ENCODE measurements at places on chromosomes 2 and 18. TPM values are rescaled to one million over a fixed set of nuclear protein-coding genes. Genes with fewer than 3 reads are reported as not detected.

DNA sequence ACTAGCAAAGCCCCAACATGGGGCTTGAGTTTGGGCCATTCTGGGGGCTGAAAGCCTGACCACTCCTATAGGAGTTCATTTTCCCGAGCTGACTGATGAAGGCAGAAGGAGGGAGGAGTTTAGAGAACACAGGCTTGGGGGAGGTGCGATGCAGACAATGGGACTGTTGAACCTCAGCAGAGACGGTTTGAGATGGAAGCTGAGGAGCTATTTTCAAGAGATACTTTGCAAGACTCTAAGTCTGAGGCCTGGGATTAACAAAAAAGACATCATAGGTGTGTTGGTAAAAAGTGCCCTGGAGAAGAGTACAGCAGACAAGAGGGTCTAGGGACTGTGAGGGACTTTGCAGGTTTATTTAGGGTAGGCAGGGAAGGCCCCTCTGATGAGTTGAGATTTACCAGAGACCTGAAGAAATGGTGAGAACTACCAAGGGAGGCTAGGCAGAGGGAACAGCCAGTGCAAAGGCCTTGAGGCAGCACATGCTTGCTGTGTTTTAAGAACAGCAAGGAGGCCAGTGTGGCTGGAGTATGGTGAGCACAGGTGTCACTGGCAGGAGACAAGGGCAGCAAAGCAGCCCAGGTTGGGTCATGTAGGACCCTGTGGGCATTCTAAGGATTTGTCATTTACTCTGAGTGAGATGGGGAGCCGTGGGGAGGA lies 31.6 kb downstream of the PCBP1 start:
- DNase-seq, result no peak

DNA sequence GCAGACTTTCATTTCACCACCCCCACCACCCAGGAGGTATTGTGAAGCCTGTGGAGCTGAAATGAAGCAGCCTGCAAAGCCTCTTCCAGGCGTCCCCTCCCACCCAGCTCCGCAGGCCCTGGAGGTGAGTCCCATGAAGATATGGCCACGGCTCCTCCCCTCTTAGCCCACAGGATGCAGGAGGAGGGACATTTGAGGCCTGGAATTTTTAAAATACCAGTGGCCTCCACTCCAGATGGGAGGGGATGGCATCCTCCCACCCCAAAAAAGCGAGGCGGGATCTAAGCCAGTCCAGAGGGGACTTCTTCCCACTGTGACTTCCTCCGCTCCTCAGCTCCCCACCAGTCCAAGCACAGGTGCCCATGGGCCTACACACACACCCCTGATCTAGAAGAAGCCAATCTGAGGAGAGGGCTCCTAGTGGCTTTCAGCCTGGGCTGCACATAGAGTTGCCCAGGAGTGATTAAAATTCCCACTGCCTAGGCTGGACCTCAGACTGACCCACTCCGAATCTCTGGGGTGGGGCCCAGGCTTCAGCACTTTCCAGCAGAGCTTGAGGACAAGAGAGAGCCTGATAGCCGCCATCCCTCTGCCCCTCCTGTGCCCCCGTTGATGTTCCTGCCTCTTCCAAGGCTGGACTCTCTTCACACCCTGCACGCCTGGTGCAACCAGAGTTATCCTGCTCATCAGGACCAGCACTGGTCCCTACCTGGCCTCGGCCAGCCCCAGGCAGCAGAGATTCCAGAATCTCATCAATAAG lies 206.9 kb downstream of the TNS1 start:
- DNase-seq, result no peak

CFC1 gene
- not detected for total RNA-seq

BMP10 gene
- total RNA-seq, result not detected

GRCh38 chr2:199160677-199161465 lies 296.9 kb downstream of the SATB2 start:
- DNase-seq, result no peak

GRCh38 chr2:189818249-189819038 lies 34.2 kb downstream of the PMS1 start:
- DNase-seq, result no peak

CCDC93 gene
- total RNA-seq, result 27.3 TPM

DNA sequence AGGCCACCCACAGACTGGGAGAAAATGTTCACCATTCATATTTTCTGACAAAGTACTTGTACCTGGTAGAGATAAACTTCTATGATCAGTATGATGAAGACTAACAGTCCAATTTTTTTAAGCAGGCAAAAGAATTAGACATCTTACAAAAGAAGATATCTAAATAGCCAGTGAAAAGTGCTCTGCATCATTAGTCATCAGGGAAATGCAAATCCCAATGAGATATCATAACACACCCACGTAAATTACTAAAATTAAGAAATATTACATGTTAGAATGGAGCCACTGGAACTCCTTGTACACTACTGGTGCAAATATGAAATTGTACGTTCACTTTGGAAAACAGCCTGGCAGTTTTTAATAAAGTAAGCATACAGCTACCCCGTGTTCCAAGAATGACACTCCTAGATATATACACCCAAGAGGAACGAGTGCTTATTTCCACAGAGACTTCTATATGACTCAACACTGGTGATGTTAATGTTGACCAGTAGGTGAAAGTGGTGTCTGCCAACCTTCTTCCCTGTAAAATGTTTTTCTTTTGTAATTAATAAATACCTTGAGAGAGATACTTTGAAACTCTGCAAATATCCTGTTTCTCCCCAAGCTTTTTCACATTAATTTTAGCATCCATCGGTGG lies 80.3 kb downstream of the NPAS2 start:
- no peak for DNase-seq

ASTL gene
- 2.4 TPM for total RNA-seq

DNA sequence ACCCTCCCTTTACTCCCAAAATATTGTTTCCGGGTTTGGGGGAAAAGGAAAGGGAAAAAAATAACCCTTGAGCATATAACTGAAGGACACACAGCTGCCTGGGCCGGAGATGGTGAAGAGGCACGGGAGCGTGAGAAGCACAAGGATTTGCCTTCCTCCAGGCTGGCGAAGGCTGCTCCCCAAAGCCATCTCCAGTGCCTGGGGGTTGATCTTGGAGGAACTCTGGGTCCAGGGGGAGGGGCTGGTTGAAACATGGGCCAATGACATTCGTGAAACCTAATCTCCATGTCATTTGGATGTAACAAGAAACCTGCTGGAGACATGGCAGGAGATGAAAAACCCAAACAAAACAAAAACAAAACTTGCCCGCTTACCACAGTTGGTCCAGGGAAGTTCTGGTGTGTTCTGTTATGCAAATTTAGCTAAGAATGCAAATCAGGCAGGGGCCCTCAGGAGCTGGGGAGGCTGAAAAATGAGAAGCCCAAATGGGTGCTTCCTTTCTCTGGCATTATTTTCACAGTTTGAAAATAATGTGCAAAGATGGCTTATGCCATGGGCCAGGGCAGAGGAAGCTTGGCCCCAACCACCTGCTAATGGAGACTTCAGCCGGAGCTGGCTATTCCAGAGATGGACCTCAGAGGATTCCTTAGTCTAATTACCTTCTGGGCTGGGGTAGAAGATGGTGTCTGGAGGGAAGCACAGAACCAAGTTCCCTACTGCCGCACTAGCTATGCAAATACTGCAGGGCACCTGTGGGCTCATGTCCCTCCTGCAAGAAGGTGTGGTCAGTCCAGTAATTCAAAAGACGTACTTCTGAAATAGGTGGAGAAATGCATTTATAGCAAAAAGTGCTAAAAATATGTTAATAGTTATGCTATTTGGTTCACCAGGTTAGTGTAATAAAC lies 180.9 kb downstream of the BCL2 start:
- peak; percentile 55 for DNase-seq

DNA sequence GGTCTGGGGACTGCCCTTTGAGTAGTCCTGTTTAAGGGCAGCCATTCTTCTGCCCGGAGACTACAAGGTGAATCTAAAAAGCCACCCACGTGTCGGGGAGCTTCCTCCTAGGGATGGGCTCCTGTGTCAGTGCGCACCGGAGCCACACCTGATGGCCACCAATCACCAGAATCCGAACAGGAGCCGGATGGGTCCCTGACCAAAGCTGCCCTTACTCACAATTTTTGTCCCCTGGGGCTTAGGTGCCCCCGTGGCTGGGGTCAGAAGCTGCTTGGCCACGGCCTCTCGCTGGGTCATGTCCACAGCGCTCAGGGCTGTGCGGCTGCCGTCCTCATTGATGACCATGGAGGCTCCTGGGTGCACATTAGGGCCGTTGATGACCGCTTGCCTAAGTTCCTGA lies 30.9 kb downstream of the POLR1A start:
- no peak for DNase-seq

GRCh38 chr2:195313962-195314361 lies 343.1 kb upstream of the SLC39A10 start:
- no peak for DNase-seq

GRCh38 chr2:152396051-152396511 lies 61.1 kb downstream of the FMNL2 start:
- DNase-seq, result no peak

AQP12A gene
- not detected for total RNA-seq

GRCh38 chr2:217899231-217900009 lies 103.4 kb downstream of the TNS1 start:
- DNase-seq, result peak; percentile 32

CPO gene
- total RNA-seq, result not detected

- DNase-seq, result no peak
These were observed 13.8 kb upstream of the PLA2R1 start for GRCh38 chr2:160076241-160076640.

GRCh38 chr18:74377776-74378175 lies 62.1 kb downstream of the C18orf63 start:
- no peak for DNase-seq

DNA sequence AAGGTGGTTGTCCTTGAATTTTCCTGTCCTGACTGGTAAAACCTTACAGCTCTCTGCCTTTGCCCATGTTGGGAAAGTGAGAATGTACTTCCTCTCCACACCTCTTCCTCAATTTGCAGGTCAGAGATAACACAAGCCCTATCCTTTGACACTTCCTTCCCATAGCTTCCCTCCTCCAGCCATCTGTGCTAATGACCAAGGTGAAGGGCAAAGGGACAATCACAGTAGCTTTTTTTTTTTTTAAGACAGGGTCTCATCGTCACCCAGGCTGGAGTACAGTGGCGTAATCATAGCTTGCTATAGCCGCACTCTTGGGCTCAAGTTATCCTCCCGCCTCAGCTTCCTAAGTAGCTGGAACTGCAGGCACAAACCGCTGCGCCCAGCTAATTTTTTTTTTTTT lies 24.3 kb upstream of the STPG4 start:
- no peak for DNase-seq

CIB4 gene
- not detected for total RNA-seq

LHCGR gene
- total RNA-seq, result not detected

RSAD2 gene
- 7.9 TPM for total RNA-seq

CROCC2 gene
- total RNA-seq, result not detected

- peak; percentile 15 for DNase-seq
These were observed 143.0 kb downstream of the ARL6IP6 start for GRCh38 chr2:152861349-152861942.

GRCh38 chr2:200453853-200454534 lies 55.9 kb downstream of the KCTD18 start:
- DNase-seq, result no peak

Measured in activated CD4-positive, alpha-beta memory T cell treated with anti-CD3 and anti-CD28 coated beads for 36 hours (primary cell).